ENCODE measurements at places on chromosomes 1 and 21.

DNA sequence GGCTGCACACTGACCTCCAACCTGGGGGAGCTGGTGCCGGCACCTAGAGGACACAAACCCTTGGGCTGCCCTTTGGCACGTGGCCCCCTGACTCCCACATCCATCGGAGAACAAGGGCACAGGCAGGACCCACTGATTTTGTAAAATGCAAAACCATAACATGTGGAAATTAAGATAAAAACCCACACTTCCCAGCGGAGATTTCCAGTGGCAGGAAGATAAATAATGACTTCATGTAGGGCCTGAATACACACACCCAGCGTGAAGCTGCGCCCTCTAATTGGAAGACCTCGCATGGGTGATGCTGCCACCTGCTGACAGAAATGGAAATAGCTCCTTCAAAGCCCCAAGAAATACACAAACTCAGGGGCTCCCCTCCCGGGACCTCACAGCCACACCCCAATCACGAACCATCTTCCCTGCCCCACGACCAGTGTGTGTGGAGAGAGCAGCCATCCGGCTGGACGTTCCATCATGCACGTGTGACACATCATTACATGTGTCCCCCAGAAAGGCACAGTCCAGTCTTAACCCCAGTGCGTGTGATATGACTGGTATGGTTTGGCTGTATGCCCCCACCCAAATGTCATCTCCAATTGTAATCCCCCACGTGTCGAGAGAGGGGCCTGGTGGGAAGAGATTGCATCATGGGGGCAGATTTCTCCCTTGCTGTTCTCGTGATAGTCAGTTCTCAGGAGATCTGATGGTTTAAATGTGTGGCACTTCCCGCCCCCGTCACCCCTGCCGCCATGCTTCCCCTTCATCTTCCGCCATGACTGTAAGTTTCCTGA lies 5.7 kb upstream of the TPRG1L start:
- DNase-seq = peak; percentile 61

DNA sequence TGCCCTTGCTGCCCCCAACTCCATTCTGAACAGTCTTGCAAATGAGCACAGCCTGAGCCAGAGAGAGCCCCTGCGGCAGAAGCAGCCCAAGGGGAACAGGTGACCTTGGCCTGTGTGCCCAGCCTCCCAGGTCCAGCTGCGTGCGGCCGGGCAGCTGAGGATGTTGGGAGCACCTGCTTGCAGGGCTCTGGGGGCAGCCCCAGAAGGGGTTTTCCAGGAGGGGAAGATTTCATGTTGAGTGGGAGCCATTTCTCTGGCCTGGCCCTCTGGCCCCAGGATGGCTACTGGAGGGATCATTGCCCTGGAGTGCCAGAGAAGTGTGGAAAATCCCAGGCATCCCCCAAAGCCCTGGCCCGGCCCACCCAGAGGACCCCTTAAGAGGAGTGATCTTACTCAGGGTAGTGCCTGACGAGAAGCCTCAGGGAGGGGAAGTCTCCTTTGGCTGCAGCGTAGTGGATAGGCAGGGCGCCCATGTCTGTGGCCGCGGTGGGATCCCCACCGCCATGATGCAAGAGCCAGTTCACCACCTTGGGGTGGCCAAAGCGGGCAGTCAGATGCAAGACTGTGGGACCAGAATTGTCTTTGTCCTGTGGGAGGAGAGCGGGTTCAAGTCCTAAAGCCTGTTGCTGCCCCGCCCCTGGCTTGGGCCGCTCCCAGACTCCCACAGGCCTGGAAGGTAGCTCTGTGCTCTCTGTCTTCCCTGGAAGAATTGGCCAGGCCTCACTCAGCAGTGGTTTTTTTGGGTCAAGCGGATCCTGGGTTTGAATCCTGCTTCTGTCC lies 20.6 kb upstream of the RNU1-4 start:
- DNase-seq = no peak

GRCh38 chr21:43924421-43925095 lies 59.5 kb downstream of the AGPAT3 start:
- DNase-seq = no peak

DNA sequence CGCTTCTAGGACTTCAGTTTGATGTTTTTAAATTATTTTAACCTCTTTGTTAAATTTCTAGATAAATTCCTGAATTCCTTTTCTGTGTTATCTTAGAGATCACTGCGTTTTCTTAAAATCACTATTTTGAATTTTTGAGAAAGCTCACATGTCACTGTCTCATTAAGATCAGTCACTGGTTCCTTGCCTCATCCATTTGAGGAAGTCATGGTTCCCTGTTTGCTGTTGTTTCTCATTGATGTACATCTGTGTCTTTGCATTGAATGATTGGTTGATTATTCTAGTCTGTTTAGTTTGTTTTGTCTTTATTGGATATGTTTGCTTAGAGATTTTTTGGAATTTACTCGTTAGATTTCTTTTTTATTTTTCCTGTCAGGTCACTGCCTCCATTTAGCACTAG lies 50.1 kb downstream of the CRP start:
- DNase-seq = no peak

DNA sequence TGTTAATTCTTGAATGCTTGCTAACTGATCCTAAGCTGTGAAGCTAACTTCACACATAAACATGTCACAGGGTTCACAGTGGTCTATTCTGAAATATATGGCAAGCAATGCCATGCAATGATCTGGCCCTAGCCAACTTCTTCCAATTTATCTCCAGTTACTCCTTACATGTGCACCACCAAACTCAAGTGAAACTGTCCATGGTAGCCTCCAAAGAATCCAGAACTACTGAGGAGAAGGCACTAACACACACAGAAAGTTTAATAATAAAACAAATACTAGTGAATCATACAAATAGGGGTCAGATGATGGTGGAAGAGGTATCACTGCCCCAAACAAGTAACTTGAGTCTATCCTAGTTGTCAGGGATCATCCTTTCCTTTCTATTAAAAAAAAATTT lies 172.6 kb upstream of the RAB4A start:
- DNase-seq = no peak
